CD4-positive, alpha-beta T cell treated with Interleukin-2 at 100 ng/mL for 4 hours (primary cell): ENCODE measurements at places on chromosomes 3 and 15.

GRCh38 chr3:77605865-77606264 lies 566.0 kb downstream of the ROBO2 start:
- DNase-seq, result no peak

GRCh38 chr3:51559411-51559888 lies 20.9 kb downstream of the RAD54L2 start:
- DNase-seq, result no peak

- no peak for DNase-seq
These were observed 24.9 kb upstream of the HGD start for GRCh38 chr3:120706950-120707349.

GRCh38 chr15:101510212-101511197 lies 21.0 kb upstream of the PCSK6 start:
- DNase-seq, result no peak

DNA sequence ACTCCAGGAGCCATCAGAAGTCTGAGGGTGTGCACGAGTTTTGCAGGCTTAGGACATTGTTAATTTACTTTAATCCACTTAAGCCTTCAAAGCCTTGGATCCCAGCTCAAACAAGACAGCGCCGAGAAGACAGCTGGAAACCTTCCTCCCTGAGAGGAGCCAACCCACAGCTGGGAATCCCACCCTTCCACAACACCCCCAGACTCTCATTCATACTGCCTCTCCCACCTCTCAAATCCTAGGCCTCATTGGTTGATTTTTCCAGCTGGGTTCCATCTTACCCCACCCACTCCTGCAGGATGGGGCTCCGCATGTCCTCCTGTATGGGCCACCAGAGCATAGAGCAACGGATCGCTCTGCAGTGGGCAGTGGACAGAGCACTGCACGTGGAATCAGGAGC lies 80.4 kb downstream of the SEMA5B start:
- DNase-seq, result no peak

DNA sequence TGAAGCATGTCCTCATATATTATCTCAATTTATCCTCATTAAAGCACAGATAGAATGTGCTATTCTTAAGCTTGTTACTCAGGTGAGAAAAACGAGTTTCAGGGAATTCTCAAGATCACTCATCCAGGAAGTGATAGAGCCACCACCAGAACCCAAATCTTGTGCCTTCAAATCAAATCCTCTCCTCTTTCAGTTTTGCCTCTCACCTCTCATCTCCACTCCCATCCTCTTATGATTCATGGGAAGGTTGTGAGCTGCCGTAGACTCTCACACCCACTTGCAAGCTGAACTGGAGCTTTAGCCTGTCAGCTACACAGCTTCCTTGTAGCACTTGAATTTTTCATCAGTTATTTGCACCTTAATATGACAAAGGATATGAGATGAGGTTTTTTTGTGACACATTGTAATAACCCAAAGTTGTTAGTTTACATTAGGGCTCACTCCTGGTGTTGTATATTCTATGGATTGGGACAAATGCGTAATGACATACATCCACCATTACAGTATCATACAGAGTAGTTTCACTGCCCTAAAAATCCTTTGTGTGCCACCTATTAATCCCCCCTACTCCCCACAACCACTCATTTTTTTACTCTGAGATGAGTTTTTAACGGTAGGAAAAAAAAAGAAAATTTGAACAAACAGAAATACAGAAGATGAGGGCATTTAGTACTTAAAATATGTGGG lies 25.7 kb downstream of the GPR15 start:
- peak; percentile 75 for DNase-seq

GRCh38 chr3:128353361-128353965 lies 113.2 kb downstream of the DNAJB8 start:
- DNase-seq, result no peak

DNA sequence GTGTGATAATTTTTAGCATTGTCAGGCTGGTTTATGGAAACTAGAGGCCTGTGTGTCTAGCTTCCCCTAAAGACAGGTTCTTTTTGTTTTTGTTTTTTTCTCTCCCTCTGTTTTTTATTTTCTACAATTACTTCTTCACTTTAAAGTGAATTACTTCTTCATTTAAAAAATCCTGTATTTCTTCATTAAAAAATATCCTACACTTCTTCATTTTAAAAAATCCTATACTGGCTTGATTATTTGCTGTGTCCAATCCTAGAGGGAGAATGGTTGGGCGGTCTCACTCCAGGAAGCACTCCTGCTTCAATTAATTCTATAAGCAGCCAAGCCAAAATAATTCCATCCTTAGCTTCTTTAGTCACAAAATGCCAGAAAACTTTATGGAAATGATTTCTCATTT lies 11.8 kb downstream of the ATG7 start:
- no peak for DNase-seq

GRCh38 chr15:52336529-52336928 lies 40.9 kb upstream of the MYO5C start:
- no peak for DNase-seq

DNA sequence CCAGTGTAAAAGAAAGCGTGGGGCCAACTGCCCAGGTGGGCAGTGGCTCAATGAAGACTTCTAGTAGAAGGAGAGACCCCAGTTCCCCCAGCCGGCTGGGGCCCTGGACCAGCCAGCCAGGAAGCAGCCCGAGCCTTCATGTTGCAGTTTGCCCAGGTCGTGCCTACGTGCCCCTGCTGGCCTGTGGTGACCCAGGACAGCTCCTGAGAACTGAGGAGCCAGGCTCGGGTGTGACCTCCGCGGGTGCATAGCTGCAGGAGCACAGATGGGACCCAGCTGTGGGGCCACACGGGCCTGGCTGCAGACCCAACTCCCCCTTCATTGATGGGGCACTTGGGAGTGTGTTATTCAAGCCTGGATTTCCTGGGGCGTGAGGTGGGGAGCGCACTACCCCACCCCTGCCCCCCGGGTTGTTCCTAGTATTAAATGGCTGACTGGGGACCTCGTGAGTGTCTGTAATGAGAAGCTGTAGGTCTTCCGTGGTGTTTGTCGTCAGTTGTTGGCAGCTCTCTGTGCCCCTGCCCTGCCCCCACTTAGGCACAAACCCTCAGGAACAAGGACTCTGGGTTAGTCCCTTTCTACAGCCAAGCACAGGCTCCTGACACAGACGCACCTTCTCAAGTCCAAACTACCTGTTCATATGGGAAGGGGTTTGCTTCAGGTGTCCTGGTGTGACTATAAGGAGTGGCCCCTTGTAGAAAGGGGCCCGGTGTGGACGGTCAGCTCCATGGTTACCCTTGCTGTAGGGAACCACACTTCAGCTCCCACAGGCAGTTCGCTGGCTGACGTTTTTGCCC lies 39.1 kb downstream of the IDH2 start:
- DNase-seq, result no peak

DNA sequence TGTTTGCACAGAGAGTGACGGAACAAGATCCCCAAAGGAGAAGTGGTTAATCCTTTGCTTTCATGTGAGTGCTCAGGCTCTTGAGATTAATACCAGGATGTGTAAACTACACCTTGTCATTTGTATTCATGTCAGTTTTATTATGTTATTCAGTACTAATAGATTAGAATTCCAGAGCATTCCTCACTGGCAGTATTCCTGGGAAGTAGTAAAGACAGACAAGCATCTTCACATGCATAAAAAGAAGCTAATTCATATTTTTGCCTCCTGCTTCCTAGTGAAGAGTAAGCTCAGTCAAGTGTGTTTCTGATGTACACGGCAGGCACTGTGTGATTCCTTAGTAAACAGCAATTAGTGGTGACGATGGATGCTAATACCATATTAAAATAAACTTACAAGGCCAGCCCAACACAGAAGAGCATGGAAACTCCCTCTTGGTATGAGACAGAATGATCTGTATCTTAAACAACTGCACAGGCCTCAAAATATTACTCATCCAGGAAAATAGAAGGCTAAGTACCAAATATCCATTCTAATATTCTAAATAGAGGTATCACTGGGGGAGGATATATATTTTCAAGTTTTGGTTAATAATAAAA lies 336.8 kb upstream of the MCTP2 start:
- DNase-seq, result no peak

GRCh38 chr3:94654096-94654495 lies 591.2 kb downstream of the NSUN3 start:
- no peak for DNase-seq

DNA sequence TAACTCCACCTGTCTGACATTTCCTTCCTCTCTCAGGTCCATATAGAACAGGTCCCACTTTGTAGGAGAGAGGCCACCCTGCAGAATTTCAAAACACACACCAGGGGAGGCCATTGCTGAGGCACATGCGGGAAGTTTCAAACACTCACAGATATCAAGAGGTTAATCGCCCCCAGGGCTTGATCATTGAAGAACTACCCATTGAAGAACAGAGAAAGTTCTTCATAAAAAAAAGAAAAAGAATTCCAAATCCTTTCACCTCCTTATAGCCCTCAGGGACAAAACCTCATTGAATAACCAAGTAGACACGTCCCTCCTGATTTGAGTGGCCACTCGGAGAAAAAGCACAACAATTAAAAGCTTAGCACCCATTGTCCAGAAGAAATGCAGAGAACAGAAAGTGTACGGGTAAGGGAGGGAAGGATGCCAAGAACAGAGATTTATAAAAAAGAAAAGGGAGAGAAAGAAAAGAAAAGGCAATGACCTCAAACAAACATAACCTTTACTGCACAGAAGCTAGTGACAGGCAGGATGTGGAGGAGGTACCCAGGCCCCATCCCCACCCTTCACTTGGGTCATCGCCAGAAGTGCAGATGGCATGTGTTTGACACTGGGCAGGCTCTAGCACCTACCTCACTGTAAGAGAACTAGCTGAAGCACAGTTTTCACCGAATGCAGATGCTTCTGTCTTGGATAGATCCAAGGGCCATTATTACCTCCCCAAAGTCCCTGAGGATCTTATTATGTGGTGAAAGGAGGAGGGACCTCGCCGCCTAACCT lies 112.3 kb upstream of the HES1 start:
- no peak for DNase-seq

GRCh38 chr3:140760324-140761075 lies 82.6 kb downstream of the TRIM42 start:
- DNase-seq, result no peak

DNA sequence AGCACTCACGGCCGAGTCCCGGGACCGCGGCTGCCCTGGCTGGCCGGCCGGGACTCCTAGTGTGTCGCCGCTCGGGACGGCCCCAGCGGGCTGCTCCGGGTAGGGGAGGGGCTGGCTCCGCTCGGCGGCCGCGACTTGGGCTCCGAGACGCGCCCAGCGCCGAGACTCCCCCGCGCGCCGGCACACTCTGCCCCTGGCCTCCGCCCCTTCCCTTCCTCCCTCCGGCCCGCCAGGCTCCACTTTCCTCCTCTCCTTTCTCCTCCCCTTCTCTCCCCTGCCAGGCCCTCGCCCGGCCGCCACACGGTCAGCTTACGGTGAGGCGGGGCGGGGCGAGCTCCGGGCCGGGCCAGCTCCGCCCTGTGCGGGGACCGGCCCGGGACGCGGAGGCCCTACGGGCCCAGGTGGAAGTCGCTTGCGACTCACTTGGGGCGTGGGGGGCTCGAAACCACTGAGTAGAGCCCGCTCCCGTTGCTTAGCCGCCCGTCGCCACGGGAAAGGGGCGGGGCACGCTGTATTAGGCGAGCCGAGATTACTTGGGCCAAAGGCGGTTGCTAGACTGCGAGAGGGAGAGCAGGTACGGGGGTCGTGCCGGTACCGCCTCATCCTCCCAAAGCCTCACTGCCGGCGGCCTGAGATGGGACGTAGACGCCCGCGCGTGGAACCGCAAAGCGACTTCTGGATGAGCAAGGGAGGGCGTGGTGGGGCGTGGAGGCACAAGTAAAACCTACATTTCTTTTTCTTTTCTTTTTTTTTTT lies at the start of gene ITGB5:
TSS of gene ITGB5 (minus strand) at position 189 of the 755 bp plus-strand sequence. CDS start 365 bp downstream, outside the sequence.
- DNase-seq, result no peak

DNA sequence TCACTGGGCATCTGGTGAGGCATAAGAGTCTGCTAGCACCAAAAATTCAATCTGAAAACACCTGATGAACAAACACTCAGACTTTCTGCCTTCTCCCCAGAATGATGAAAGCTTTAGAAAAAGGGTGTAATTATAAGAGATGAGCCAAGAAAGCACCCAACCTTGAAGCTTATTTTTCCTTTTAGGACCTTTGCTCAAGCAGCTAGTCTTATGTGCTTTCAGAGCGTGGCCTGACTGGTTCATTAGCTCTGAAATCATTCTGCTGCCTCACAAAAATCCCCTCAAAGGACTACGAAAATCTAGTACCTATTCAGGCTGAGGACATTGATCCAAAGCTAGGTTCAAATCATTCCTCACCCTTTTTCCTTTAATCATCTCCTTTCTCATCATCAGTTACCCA lies 662.3 kb downstream of the MAGI1 start:
- DNase-seq, result no peak

- no peak for DNase-seq
These were observed 19.1 kb downstream of the TNK2 start for GRCh38 chr3:195888981-195889869.

DNA sequence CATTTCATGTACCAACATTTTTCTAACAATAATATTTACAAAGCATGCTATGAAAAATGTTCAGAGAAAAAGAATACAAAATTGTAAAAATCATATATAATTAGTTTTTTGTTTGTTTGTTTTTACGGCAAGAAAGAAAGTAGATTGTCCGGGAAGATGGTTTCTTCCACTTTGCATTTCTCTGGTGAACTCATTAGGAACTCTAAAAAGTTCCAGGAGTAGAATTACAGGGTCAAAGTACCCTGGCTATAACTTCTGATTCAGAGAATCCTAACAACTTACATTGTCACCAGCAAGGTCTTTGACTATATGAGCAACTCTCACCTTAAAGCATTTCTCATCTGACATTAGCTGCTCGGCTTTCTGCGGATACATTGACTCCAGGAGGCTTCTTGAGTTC lies 196.7 kb downstream of the PDE8A start:
- no peak for DNase-seq

DNA sequence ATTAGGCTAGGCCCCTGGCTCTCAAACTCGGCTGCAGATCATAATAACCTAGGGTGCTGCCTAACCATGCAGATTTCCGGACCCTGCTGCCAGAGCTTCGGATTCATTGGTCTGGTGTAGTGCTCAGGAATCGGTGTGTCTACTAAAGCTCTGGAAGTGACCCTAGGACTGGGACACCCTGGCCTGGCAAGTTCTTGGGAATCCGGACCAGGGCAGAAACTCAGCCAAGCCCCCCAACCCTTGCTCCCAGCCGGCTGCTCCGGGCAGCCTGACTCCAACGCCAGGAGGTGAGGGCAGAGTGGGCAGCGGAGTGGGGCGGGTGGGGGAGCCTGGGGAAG lies 23.0 kb downstream of the IGDCC3 start:
- no peak for DNase-seq

- no peak for DNase-seq
These were observed 123.0 kb upstream of the SPRED1 start for GRCh38 chr15:38129531-38130204.

DNA sequence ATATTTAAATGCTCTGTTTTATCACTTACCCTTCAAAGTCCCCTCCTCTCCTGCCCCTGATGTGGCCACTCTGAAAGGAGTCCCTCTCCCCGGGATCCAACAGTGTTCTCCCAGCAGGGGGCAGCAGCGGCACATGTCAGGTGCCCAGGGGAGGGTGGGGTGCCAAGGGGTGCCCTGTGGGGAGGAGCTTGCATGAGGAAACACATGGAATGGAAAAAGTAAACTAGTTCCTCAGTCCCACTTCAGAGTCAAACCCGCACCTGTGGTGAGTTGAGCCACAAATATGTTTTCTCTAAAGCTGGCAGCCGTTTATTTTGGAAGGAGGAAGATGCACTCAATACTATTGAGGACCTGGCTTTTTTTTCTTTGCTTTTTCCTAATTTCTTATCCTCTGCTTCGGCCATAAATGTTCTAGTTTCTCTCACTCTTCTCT lies 30.1 kb upstream of the NRROS start:
- DNase-seq, result peak; percentile 94
